ENCODE measurements at places on chromosomes 2 and 18.

- DNase-seq = no peak
Observed at GRCh38 chr2:149872041-149872440, 284.5 kb upstream of the MMADHC start.

- DNase-seq = no peak
Observed at GRCh38 chr18:77046994-77047393, 85.6 kb downstream of the MBP start.

DNA sequence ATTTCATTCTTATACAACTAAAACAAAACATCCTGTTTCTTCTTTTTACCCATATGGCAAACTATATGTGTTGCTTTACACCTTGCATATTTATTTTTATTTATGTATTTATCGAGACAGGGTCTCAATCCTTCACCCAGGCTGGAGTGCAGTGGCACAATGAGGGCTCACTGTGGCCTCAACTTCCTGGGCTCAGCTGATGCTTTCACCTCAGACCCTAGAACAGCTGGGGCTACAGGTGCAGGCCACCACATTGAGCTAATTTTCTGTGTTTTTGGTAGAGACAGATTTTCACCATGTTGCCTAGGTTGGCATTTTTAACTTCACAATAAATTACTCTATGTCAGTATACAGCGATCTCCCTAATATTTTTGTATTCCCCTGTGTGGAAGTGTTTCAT lies 522.0 kb downstream of the MBD2 start:
- DNase-seq = no peak

DNA sequence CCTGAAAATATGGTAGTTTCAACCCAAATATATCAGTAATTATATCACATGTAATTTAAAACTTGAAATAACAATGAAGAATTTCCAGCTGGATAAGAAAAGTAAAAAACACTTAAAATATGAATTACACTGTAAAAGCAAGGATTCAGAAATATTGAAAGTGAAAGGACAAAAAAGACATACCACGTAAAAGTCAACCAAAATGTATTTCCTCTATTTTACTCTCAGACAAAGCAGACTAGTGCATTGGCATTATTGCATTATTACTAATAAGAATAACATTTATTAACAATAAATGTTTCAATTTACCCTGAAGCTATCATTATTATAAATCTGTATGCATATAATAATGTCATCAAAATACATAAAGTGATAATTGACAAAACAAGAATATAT lies 445.1 kb upstream of the TRIB2 start:
- DNase-seq = no peak

DNA sequence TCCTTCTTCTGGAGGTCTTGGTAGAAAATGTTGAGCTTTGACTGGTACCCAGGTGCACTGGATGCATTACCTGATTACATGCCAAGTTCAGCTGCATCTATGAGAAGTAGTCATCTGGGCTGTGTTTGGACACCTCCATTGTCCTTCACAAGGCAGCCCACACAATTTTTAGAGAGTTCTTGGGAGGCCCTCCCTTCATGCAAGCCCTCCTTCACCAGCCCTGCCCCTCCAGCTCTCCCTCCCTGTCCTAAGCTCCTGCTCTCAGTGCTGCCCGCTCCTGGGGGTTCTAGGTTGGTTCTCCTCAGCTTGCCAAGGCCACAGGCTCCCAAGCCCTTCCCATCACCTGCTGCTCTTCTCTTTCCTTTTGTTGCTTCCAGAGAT lies 148.7 kb downstream of the DYSF start:
- DNase-seq = no peak

GRCh38 chr18:53698907-53699306 lies 525.6 kb downstream of the MBD2 start:
- DNase-seq = peak; percentile 16

DNA sequence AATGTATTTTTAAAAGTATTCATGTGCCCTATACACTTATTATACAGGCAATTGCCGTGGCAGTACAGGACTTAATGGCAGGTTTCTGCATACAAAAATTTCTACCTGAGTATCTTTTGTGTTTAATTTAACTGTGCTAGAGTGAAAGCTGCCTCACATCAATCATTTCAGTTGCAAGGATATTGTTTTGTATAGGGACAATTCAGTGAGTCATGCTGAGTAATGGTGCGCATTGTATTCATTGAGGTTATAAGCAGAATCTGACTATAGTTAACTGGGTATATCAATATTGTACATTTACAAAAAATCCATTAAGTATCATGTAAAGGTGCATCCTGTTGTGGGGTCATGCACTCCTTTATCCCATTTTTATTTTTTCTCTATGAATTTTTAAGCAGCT lies 121.5 kb downstream of the GCA start:
- DNase-seq = no peak

DNA sequence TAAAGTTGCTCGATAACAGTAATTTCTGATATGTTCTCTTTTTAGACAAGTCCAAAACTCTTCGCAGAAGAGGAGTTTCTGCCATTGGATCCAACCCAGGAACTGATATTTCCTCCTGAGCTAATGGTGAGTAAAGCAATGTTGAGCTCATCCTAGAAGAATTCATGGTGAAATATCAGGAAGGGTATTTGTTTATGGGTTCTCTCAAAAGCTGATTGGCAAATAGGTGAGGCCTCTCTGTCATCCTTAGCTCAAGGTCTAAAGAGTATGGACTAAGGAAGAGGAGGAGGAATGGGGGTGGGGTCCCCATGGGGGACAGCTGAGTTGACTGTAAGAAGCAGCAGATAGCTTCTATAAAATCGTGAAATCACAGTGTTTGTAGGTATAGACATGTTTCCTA lies 18.2 kb downstream of the AOX1 start:
- no peak for DNase-seq

- DNase-seq = no peak
Observed at GRCh38 chr2:41927581-41928264, 120.1 kb upstream of the PKDCC start.

DNA sequence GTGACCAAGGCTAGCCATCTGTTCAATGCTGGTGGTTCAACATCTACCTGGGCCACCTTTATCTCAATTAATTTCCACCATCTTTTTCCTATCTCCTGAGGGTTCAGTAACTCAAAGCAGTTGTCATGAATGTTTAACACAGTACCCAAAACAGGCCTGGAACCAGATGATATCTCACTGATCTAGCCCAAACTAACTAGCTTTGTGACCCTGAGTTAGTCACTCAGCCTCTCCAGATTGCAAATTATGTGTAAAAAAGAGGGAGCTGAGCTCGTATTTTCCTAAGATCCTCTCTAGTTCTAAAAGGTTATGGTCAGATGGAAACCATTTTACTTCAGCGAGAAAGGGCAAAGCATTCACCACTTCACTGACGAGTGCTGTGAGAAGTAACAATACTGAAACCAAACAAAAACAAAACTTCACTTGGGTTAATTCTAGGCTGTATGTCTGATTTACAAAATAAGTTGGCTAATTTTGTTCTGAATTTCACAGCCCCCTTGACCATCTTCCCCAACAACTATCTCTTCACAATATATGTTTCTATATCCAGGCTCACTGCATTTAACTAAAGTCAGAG lies 14.8 kb downstream of the SPRED2 start:
- DNase-seq = no peak

- DNase-seq = no peak
Observed at GRCh38 chr18:32349728-32350395, 120.8 kb downstream of the GAREM1 start.

DNA sequence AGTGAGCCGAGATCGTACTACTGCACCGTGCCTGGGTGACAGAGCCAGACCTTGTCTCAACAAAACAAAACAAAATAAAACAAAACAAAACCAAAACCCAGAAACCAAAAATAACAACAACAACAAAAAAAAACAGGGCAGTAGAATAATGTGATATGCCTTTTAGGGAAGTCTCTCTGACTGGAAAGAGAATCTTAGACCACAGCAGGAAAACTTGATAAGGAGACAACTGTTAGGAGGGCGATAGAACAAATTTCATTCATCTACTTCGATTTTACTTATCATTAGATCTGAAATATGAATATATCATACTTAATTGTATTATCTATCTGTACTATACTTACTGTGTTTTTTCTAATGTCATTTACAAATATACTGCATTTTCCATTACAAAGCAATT lies 109.0 kb upstream of the CNTNAP5 start:
- DNase-seq = no peak

- DNase-seq = no peak
Observed at GRCh38 chr2:428591-428990, 140.7 kb upstream of the ALKAL2 start.

DNA sequence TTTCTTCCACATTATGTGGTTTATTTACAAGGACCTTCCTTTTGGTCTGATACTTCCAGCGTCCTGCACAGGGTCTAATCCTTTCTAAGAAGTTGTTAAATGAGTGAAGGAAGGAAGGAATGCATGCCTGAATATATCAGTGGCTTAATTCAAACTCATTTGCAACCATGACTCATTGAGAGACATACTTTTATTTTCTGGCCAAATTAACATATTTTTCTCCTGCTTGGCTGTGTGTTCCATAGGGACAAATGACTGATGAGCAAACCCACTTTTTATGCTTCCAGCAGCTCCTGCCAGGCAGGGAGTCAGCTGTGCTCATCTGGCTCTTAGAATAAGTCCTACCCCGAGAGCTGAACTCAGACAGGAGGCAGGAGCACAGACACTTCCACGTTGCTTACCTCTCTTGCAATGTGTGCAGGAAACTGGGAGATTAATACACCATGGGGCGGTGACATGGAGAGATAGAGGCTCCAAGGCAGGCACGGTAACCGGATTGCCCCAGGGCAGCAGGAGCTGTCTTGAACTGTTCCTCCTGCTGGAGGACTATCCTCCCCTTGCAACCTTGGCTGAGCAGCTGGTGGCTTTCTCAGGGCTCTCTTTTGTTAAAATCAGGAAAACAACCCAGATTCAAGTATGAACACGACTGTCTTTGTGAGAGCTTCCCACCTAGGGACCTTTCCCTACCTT lies 667.5 kb upstream of the HS6ST1 start:
- no peak for DNase-seq

- DNase-seq = no peak
Observed at GRCh38 chr2:85503851-85504777, 34.9 kb upstream of the MAT2A start.

DNA sequence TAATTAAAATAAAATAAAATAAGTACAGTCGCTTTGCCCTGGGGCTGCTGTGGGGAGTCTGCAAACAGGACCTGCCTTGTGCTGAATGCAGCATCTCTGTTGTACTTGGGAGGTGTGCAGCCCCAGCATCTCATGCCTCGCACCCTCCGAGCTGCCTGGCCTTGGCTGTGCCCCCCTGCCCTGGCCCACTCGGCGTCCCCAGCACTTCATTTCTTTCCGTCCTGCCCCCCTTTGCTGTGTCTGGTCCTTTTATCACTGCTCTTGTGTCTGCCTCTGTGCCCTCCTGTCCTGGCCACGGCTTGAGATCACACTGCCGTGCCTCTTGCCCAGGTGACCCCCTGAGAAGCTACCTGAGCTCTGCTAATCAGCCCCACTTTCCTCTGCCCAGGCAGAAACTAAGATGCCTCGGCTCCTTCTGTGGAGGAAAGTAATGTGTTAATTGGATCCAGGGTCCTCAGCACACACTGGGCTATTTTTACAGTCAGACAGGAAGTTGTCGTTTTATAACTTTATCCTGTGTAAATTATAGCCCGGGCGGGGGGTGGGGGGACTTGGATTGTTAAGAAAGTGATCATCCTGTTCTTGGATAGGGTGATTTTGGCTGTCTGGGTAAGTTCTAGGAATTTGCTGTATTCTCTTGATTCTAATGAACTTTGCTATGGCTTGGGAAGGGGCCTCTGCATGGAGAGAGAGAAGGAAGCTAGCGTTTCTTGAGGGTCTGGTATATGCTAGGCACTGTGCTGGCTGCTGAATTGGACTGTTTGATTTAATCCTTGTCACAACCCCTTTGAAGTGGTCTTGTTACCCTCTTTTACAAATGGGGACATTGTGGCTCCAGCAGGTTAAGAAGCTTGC lies 69.4 kb downstream of the AGAP1 start:
- DNase-seq = no peak

DNA sequence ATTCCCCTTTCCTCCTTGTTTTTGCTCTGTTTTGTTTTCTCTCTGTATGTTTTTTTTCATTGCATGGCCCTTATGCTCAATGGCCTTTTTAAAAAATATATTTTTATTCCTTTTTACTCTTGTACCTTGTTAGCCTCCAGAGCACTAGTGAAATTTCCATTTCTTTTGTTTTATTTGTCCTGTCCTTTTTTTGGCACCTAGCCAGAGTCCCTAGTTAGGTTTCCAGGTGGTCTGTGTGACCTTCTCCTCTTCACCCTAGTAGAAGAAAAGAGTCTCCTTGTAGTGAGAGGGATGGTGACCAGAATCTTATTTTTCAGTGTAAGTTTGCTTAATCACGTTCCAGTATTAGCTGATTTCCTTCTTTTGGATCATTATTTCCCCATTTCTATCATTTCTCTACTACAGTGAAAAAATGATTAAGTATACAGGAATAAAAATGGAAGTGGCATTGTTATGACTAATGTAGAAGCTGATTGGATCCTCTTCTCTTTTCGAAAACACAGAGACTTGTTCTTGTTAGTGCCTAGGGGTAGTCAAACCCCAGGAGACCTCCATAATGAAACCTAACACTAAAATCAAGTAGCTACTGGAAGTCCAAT lies 65.9 kb downstream of the NBEAL1 start:
- no peak for DNase-seq

DNA sequence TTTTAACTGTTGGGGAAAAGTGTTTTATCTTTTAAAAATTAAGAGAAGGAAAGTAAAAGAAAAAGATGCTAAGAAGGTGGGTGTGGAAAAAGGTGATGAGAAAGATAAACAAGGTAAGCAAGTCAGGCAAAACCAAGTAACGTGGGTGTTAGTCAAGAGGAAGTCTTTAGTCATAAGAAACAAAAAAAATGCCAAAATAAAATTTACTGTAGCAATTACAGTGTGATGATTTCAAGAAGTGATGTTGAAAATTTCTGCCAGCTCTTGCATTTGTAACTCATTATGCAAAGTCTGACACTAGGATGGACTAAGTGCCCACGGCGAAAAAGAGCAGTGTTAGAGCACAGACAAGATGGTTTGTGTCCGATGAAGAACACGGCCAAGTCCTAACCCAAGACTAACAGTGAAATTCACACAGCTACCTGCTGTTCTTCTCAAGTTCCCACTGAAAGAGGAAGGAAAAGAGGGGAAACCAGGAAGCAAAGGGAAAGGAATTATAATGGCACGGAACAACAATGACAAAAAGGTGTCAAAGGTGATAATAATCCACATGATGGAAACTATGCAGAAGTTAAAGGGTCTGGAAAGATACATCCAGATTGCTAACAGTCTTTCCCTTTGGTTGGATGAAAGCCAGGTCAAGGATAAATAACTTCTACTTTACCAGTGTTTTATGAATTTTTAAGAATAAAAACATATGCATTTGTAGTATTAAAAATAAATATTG lies 34.1 kb downstream of the NOL10 start:
- DNase-seq = no peak

GRCh38 chr2:121796239-121796638 lies 40.8 kb downstream of the TSN start:
- DNase-seq = no peak

DNA sequence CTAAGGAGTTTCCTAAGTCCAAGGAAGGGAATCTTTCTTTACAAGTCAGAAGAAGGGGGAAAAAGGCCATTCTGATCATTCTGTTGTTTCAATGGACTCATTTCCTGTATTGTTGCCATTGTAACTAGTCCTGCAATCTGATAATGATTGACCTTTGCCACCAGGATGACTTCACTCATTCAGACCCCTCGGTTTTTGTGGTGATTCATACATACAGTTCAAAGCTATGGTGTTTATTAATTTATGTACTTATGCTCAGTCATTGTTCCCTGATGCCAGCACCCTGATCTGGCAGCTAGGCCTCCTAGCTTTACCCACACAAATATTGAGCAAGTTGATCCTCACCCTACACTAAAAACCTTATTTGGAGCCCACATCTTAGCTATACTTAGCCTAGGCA lies 57.6 kb upstream of the ZNF519 start:
- DNase-seq = no peak

Measured in SK-N-DZ (cell line).